ENCODE measurements at places on chromosomes 7 and 10.

GRCh38 chr7:71144963-71145362 lies 13.0 kb downstream of the GALNT17 start:
- DNase-seq = no peak

- no peak for DNase-seq
Measured at GRCh38 chr7:36010656-36011587, 142.1 kb upstream of the EEPD1 start.

DNA sequence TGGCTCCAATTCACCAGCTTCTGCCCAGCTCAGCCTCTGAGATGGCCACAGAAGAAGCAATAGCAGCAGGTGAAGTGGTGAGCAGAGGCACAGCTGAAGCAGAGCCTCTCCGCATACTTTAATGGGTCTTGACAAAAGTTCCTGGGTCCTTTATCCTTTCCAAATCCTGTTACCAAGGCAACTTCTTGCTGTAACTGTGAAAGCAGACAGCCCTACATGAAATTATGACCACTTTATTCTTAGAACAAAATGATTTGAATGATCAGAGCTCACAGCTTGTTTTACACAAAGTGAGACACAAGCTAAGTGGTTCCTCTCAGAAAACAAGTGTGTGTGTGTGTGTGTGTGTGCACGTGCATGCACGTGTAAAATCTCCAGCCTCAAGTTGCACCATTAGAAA lies 245.6 kb downstream of the HTR7 start:
- DNase-seq = no peak

- no peak for DNase-seq
Measured at GRCh38 chr7:116584721-116585120, 59.9 kb downstream of the CAV1 start.

GRCh38 chr10:24425151-24425550 lies 216.2 kb downstream of the KIAA1217 start:
- DNase-seq = no peak

DNA sequence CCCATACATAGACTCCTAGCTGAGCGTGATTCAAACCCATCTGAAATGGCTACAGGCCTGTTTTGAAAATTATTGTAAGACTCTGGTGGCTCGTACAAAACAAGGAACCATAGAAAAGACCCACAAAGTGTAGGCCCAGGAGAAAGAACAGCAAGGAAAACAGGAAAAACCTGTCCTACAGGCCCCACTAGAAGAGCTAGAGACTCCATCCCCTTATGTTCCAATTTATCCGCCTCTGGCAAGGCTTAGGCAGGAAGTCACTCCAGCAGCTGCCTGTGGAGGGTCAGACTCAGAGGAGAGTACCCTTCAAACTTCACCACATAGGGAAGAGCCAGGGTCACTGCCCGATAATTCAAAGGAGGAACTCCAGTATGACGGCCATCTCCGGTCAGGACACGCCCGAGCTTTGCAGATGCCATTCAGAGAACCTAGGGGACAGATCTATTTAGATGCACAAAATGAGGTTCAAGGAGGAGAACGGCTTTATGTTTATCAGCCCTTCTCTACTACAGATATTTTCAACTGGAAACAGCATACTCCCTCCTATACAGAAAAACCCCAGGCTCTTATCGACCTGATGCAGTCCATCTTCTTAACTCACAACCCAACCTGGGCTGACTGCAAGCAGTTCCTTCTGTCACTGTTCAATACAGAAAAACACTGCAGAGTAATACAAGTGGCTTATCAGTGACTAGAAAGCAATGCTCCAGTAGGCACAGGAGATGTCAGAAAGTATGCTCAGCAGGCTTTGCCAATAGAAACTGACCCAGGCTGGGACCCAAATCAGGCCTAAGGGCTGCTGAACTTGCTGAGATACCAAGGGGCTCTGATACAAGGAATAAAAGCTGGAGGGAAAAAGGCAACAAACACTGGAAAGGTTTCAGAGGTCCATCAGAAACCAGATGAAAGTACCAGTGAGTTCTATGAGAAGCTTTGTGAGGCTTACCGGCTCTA lies 8.6 kb upstream of the ZNF33B start:
- DNase-seq = no peak
